CD4-positive, alpha-beta memory T cell (primary cell): ENCODE measurements at places on chromosomes 12 and 14. TPM values are rescaled to one million over a fixed set of nuclear protein-coding genes. Genes with fewer than 3 reads are reported as not detected.

TSPAN8 gene
- not detected for polyA plus RNA-seq

KRT6C gene
- not detected for polyA plus RNA-seq

KRT79 gene
- not detected for polyA plus RNA-seq

C12orf56 gene
- polyA plus RNA-seq: not detected

- peaks cover 35% of the 10 kb centered on the region for H3K4me1 ChIP-seq
- peak overlapping the region; percentile 46 for H3K27ac ChIP-seq
- no peaks in the 10 kb centered on the region for H3K27me3 ChIP-seq
- peak; percentile 81 for DNase-seq
Observed at GRCh38 chr14:105294142-105294597, 6.6 kb downstream of the BRF1 start.

DNA sequence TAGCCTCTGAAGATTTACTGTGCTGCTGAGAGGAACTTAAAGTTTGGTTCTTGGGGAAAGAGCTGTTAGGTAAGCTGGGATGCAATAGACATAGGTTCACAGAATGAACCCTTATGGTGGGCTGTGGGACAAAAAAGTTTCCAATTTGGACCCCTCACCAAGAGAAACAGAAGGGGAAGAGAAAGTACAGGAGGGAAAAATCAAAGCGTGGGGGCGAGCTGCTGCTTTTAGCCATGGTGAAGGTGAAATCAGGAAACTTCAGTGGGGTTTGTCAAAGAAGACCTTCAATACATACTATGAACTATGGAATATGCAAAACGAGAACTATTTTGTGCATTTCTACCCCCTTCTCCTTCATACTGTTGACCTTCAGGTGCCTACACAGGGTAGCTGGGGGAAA lies 10.6 kb upstream of the NINJ2 start:
- no peak for DNase-seq
- H3K27me3 ChIP-seq: no peaks in the 10 kb centered on the region
- peak overlapping the region; percentile 70 for H3K27ac ChIP-seq
- no peaks in the 10 kb centered on the region for H3K36me3 ChIP-seq
- H3K4me3 ChIP-seq: peak overlapping the region; percentile 44

GRCh38 chr12:13152281-13152680 lies 44.2 kb upstream of the EMP1 start:
- H3K4me1 ChIP-seq: no peaks in the 10 kb centered on the region
- H3K27me3 ChIP-seq: no peaks in the 10 kb centered on the region
- H3K27ac ChIP-seq: no peak overlapping the region
- H3K36me3 ChIP-seq: no peaks in the 10 kb centered on the region

DNA sequence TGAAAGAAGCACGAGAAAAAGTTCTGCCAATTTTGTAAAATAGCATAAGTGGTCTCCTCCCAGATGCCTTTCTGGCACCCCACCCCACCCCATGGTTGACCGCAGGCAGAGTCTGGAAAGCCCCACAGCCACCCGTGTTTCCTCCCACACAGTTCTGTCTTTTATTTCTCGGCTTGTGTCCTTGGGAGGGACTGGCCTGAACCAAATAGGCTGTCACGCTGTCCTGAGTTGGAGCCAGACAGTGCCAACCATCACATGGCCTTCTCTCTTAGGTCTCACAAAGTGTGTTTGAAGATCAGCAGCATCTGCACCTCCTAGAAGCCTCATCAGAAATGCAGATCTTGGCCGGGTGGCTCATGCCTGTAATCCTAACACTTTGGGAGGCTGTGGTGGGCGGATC lies 10.2 kb upstream of the LTA4H start:
- H3K36me3 ChIP-seq: no peaks in the 10 kb centered on the region
- peaks cover 47% of the 10 kb centered on the region for H3K4me1 ChIP-seq
- DNase-seq: peak; percentile 42
- no peak overlapping the region for H3K4me3 ChIP-seq
